ENCODE measurements at places on chromosomes 1 and 21. TPM values are rescaled to one million over a fixed set of nuclear protein-coding genes. Genes with fewer than 3 reads are reported as not detected.

Gene B4GALT2
- 29.7 TPM for total RNA-seq

Gene CDKN2C
- total RNA-seq = 16.2 TPM

Gene PBX1
- total RNA-seq = 53.2 TPM

Gene SNX7
- 25.1 TPM for total RNA-seq

Gene GBP4
- total RNA-seq = 3.7 TPM

Gene FCRLA
- 1.0 TPM for total RNA-seq

Gene ADAM30
- not detected for total RNA-seq

Gene RHBDL2
- total RNA-seq = 0.52 TPM

All from skeletal muscle tissue (tissue), 5 donors.